Breast epithelium (tissue), 4 donors: ENCODE measurements at places on chromosomes 5 and 9.

GRCh38 chr5:164336906-164337305 lies 831.5 kb downstream of the MAT2B start:
- DNase-seq = no peak

- DNase-seq = no peak
Measured at GRCh38 chr9:95027914-95028852, 289.3 kb downstream of the FANCC start.

GRCh38 chr5:143682929-143683386 lies 129.0 kb upstream of the HMHB1 start:
- no peak for DNase-seq

- no peak for DNase-seq
Measured at GRCh38 chr5:139601429-139601828, 40.3 kb downstream of the UBE2D2 start.

DNA sequence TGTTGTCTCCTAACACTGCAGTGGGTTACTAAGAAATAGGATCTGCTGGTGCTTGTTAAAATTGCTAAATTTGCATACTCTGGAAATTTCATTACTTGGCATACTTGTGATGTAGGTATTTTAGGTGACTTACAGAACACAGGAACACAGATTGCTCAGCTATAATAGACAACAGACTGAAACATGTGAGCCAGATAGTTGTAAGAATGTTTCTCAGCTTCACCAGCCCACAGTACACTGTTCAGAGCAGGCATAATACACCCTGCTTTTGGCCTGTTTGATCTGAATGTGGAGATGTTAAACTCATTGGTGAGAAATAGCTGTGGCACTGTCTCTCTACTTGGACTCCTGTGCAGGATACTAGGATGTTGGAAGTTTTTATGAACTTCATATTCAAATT lies 275.7 kb downstream of the CSNK1G3 start:
- DNase-seq = no peak
